ENCODE measurements at places on chromosomes 1 and 21.
A peak's percentile ranks its signal among the peaks of the same experiment; 100 is the strongest.

DNA sequence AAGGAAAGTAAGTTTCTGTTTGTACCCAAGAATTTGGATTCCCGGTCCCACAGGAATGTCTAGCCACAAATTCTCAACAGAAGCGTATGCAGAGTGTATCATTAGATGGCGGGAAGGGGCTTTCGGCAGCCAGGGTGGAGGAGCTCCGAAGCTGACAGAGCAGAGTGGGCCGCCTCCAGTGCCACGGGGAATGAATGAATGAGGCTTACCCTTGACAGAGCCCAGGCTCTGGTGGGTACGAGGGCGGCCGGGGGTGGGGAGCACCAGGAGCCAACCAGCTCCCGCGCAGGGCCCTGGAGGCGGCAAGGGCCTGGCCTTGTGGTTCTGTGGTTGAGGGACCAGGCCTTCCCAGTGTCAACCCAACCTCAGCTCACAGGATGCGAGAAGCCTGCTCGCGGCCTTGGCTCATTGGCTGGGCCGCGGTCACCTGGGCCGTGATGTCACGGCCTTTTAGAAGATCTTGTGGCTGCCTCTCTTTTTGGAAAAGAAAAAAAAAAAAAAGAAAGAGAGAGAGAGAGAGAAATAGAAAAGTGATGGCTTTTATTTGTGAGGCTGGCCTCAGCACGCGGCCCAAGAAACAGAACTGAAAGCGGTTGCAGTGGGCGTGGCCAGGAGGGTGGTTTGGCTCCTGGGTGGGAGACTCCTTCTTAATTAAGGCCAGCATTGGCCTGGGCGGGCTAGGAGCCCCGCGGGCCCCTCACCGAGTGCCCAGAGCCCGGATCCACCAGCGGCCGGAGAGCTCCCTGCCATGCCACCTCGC, 34.9 kb upstream of the RUNX3 start:
- DNase-seq, result no peak

GRCh38 chr1:30727824-30728223, 4.4 kb upstream of the MATN1 start:
- DNase-seq, result no peak

DNA sequence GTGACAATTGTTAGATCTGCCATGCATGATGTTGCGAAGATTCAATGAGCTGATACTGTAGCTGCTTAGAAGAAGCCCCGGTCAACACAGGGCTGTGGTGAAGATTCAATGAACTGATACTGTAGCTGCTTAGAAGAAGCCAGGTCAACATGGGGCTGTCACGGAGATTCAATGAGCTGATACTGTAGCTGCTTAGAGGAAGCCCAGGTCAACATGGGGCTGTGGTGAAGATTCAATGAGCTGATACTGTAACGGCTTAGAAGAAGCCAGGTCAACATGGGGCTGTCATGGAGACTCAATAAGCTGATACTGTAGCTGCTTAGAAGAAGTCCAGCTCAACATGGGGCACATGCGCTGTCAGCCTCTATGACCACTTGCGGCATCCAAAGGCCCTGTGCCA, 18.8 kb upstream of the BACE2 start:
- DNase-seq, result no peak

GRCh38 chr1:37901893-37902225, 42.5 kb upstream of the MTF1 start:
- no peak for DNase-seq

GRCh38 chr21:35428489-35428888, 379.4 kb upstream of the RUNX1 start:
- no peak for DNase-seq

GRCh38 chr1:204275695-204276370, 62.0 kb upstream of the GOLT1A start:
- DNase-seq, result no peak

GRCh38 chr1:96978901-96979300, 257.3 kb downstream of the PTBP2 start:
- DNase-seq, result no peak

DNA sequence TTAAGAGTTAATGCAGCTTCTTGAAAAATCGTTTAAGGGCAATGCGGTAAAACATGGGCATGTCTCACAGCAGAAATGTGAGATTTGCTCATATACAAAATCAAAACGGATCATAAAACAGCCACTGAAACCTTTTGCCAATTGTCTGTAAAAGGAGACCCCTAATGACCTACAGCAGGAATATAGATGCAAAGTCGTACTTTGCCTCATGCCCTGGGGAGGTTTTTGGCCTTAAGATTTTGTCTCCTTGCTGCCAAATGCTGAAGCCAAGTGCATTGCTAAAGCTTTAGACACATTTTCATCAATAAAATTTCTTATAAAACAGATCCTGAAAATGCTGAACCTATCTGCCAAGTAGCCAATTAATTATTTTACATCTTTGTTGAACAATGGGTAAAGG, 226.9 kb downstream of the TGFB2 start:
- DNase-seq, result no peak

- no peak for DNase-seq
These were observed 19.9 kb downstream of the ZNF648 start for GRCh38 chr1:182041615-182042014.

GRCh38 chr1:151915061-151915686, 5.9 kb upstream of the THEM4 start:
- DNase-seq, result no peak

DNA sequence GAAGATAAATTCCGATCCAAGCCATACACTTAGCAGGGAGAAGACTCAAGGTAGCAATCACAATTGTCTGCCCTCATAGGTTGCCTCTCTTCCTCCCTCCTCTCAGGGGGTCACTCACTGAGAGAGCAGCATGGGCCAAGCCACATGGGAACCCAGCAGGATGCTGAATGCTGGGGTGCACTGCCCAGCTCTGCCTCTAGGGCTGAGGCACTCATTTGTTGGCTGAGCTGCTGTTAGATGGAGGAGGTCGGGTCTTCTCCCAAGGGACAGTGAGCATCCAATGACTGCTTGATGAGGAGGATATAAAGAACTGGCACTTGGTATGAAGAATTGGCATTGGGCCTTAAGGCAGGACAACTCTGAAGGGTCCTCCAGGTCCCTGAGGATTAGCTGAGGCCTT, 418.8 kb downstream of the SIPA1L2 start:
- no peak for DNase-seq

- no peak for DNase-seq
These were observed 874.4 kb downstream of the KCNT2 start for GRCh38 chr1:195733826-195734225.

DNA sequence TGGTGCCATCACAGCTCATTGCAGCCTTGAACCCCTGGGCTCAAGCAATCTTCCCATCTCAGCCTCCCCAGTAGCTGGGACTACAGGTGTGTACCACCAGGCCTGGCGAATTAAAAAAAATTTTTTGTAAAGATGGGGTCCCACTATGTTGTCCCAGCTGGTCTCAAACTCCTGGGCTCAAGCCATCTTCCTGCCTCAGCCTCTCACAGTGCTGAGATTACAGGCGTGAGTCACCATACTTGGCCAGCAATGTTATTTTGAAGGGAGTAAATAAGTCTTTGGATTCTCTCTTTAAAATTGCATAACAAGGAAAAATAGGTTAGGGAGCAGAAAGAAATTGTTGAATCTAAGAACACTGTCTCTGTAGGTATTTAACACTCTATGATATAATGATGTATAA, 111.3 kb downstream of the RPS6KC1 start:
- DNase-seq, result no peak

- no peak for DNase-seq
These were observed 1.1 kb downstream of the DFFB start for GRCh38 chr1:3858231-3858981.

DNA sequence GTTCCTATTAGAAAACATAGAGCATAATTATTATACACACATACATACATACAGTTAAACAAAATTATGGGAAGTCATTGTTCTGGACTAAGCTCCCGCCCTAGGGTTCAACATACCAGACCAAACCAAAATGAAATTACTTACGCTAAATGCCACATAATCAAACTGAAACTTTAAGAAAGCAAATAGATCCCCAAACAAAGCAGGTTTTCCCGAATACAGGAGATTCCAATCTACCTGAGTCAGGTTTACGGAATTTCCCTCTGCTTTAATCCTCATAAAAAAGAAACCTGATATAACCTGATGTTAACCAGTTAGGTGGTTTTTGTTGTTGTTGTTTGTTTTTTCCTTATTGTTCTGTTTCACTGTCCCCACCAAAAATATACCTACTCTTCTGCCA, 1886.9 kb downstream of the NCAM2 start:
- DNase-seq, result no peak

- no peak for DNase-seq
These were observed 452.9 kb downstream of the MATN1 start for GRCh38 chr1:30270461-30270860.

- no peak for DNase-seq
These were observed 68.6 kb upstream of the VAV3 start for GRCh38 chr1:108033550-108033951.

- DNase-seq, result no peak
These were observed 15.4 kb upstream of the LYST start for GRCh38 chr1:235881930-235882700.

DNA sequence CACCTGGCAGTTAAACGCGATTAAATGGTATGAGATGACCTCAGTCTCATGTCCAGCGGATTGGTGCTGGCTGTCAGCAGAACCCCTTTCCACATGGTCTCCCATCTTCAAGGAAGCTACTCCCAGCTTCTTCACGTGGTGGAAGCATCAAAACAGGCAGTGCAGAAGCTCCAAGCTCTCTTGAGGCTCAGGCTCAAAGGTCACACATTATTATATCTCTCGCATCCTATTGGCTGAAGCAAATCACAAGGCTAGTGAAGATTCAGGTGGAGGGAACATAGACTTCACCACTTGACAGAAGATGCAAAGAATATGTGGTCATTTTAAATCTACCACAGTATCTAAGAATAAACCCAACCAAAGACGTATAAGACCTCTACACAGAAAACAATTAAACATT, 181.9 kb downstream of the VPS13D start:
- no peak for DNase-seq

GRCh38 chr1:232988572-232989040, 38.2 kb downstream of the NTPCR start:
- DNase-seq, result no peak

DNA sequence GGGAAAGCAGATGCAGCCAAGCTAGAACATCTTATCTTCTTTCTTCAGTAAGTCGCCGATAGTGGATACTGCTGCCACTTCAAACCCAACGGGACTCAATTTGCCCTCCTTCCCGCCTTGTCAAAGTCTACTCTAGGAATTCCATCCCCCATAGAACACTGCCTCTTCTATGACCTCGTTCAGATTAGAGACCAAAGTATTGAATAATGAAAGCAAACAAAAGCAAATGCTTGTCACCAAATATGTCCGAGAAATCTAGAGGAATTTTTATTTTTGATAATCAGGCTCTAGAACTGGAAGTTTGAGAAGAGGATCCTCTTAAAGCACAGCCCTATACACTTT, 853 bp upstream of the RRAGC start:
- no peak for DNase-seq

DNA sequence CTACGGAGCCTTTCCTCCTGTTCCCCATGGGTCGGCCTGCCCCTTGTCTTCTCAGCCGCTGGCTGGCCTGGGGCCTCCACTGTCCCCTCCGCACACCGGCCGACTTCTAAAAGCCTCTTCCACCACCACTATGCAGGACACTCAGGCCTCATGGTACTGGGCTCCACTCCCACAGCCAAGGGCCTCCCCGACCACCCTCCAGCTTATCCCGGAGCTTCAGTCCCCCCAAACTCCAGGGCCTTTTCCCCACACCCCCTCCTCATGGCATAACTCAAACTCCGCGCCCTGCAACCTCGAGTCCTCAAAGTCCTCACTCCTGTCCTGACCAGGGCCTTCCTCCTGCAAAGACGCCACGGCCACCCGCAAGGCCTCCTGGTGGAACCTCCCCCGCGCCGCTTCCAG, 2.0 kb downstream of the LRRC41 start:
- DNase-seq, result no peak

GRCh38 chr1:151905070-151905442, 4.3 kb downstream of the THEM4 start:
- DNase-seq, result no peak

- no peak for DNase-seq
These were observed 29.9 kb downstream of the FUBP1 start for GRCh38 chr1:77948841-77949424.

- no peak for DNase-seq
These were observed 214.5 kb downstream of the RGS7 start for GRCh38 chr1:241142493-241142892.

DNA sequence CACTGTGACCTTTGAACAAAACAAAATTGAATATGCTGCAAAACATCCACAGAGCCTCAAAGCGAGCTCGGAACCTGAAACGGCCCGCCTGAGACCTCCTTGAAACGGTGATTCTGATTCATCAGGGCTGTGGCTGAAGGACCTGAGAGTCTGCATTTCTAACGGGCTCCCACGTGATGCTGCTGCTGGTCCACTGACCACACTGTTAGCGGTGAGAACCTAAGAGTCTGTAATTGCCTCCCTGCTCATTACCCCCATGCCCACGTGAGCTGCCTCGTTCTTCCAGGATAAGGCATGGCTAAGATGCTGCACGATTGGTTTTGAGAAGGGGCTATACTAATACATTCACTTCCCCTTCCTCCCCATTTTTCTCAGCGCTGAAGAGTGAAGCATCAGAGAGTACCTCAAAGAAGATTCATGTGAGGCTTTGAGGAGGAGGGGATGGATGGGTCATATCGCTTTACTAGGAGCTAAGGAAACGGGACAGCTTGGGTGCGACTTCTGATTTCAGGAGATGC, 9.7 kb downstream of the TLR5 start:
- no peak for DNase-seq

- no peak for DNase-seq
These were observed 7.1 kb downstream of the C1orf21 start for GRCh38 chr1:184393962-184394361.

GRCh38 chr1:221458447-221459156, 283.3 kb downstream of the DUSP10 start:
- DNase-seq, result no peak

DNA sequence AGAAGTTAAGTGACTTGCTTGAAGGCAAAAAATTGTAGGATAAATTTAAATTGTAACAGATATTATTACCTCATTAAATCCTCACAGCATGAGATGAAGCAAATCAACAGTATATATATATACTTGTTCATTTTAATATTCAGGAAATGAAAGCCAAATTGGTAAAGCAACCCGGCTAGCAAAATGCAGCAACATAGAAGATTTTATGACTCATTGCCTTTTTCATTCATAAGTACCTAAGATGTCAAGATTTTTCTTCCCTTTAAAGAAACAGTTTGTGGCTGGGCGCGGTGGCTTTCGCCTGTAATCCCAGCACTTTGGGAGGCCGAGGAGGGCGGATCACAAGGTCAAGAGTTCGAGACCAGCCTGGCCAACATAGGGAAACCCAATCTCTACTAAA, 190.5 kb upstream of the NRIP1 start:
- no peak for DNase-seq

DNA sequence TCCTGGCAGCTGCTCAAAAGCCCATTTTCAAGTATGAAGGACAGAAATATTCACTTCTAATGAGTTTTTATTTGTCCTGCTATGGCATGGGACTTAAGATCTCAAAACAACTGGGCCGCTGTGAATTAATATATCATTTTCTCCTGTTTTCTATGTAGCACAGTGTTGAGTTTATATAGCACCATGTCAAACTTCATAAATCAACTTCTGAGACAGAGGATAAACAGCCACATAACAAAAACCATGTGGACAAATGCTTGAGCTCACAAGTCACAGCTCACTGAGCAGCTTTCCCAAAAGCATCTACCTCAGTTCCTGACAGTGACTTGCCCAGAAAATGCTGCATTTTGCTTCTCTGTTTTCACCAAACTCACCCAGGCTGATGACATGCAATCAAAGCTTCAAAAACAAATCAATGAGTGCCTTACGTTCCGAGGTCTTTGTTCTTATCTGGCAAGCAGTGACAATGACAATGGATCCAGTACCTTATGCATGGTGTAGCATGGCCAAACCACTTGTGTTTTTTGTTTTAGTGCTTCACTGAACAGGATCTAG, 722.6 kb downstream of the LRRIQ3 start:
- DNase-seq, result peak; percentile 21

- no peak for DNase-seq
These were observed 19.5 kb upstream of the SELENON start for GRCh38 chr1:25780318-25781129.

Measured in NCI-H774 (cell line).